COLO829 (cell line): ENCODE measurements at places on chromosomes 4 and X.

DNA sequence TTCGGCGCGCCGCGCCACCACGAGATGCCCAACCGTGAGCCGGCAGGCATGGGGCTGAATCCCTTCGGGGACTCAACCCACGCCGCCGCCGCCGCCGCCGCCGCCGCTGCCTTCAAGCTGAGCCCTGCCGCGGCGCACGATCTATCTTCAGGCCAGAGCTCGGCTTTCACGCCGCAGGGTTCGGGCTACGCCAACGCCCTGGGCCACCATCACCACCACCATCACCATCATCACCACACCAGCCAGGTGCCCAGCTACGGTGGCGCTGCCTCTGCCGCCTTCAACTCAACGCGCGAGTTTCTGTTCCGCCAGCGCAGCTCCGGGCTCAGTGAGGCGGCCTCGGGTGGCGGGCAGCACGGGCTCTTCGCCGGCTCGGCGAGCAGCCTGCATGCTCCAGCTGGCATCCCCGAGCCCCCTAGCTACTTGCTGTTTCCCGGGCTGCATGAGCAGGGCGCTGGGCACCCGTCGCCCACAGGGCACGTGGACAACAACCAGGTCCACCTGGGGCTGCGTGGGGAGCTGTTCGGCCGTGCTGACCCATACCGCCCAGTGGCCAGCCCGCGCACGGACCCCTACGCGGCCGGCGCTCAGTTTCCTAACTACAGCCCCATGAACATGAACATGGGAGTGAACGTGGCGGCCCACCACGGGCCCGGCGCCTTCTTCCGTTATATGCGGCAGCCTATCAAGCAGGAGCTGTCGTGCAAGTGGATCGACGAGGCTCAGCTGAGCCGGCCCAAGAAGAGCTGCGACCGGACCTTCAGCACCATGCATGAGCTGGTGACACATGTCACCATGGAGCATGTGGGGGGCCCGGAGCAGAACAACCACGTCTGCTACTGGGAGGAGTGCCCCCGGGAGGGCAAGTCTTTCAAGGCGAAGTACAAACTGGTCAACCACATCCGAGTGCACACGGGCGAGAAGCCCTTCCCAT, 1.1 kb downstream of the ZIC3 start:
- no peak for DNase-seq

GRCh38 chr4:38856524-38857337, at the start of gene TLR6:
TSS of gene TLR6 (minus strand) at chr4:38856817. CDS start at chr4:38829473, 27,344 bp downstream.
- DNase-seq, result no peak

DNA sequence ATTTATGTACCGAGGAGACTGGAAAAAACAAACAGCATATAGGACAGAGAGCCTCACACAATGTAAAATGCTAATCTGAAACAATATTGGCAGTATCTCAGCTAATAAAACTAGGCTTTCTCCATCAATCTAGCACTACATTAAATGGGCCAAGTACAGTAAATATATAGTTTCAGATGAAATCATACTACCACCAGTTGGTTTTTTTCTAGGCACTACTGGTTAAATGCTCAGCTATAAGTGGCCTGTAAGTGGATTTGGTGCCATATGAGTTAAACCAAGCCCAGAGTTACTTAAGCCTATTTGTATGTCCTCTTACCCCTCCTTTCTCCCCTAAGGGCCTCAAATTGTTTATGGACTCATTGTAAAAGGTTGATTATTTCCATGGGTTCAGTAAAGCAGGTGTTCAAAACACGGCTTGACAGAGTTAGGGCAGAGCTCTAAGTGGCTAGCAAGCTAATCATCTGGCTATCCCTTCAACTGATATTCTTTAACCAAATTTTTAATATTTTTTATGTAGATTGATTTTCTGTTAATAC, 57.5 kb downstream of the FAM13A start:
- DNase-seq, result no peak

GRCh38 chr4:73870260-73870659, 1.1 kb downstream of the CXCL1 start:
- no peak for DNase-seq

DNA sequence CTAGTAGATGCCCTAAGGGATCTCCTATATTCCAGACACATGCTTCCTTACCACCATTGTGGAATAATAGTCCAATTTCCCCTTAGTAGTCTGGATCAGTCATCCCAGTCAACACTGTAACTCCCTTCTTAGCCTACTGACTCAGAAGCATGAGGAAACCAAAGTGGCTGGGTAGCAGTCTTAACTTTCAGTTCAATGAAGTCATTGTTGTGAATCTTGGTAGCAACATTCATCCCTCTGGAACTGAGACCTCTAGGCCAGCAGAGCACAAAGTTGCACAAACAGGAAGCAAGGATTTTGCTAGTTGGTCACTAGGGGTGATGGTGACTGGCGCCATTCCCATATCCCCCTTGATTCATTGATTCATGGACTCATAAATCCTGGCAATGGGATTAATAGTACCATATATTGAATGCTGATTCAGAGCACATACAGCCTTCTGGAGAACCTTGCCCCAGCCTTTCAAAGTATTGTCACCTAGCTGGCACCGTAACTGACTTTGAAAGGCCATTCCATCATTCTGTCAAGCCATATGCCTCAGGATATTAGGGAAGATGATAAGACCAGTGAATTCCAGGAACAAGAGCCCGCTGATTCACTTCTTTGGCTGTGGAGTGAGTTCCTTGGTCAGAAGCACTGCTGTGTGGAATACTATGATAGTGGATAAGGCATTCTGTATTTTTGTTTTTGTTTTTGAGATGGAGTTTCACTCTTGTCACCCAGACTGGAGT, 19.7 kb upstream of the GPAT3 start:
- peak; percentile 74 for DNase-seq

DNA sequence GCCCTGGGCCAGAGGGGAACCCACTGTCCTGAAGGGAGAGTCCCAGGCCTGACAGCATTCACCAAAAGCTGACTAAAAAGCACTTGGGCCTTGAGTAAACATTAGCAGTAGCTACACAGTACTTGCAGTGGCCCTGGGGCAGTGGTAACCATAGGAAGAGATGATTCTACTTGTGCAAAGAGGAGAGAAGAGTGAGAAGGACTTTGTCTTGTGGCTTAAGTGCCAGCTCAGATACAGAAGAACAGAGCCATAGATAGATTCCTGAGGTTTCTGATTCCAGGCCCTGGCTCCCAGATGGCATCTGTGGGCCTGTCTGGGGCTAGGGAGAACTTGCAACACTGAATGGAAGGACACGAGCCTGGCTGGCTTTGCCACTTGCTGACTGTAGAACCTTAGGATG, 100.5 kb downstream of the PTCHD1 start:
- no peak for DNase-seq

DNA sequence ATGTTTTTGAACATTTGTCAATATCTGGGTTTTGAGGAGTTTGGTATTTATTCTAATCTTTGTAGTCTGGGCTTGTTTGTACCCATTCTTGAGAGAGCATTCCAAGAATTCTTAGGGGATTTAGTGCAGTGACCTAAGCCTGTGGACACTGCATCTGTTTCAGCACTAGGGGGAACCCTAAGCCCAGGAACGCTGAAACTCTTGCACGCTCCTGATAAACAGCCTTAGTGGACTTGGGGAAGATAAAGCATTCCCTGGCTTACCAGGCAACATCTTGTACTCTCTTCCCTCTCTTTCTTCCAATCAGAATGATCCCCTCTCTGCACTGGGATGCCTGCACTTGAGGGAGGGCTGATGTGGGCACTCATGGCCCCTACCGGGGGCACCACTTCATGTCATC, 654.9 kb upstream of the HTR2C start:
- peak; percentile 13 for DNase-seq
